ENCODE measurements at places on chromosomes 5 and 9.

DNA sequence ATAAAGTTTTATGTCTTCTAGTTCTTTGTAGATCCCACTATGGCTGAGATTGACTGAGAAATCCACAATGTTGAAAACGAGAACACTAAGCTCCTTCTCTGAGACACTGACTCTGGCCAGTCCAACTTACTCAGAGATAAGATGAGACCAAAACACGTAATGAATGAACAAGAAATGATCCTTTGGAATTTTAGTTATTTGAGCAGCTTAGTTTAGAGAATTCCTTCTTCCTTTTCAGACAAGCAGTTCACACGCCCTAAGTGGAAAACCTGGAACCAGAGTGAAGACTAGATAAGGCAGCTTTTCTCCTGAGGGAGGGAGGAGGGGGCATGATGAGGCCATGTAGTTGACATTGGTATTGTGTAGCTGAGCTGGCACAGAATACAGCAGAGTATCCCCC, 139.6 kb downstream of the GABRB2 start:
- no peak for DNase-seq

- DNase-seq, result no peak
Measured at GRCh38 chr9:16134351-16134750, 581.5 kb downstream of the CCDC171 start.

- DNase-seq, result no peak
Measured at GRCh38 chr5:138625134-138625533, 49.9 kb upstream of the HSPA9 start.

- DNase-seq, result no peak
Measured at GRCh38 chr5:59037941-59038797, 455.3 kb downstream of the RAB3C start.

GRCh38 chr5:147601652-147602051, 91.8 kb upstream of the DPYSL3 start:
- no peak for DNase-seq

- DNase-seq, result no peak
Measured at GRCh38 chr5:83750749-83751148, 30.1 kb upstream of the HAPLN1 start.

DNA sequence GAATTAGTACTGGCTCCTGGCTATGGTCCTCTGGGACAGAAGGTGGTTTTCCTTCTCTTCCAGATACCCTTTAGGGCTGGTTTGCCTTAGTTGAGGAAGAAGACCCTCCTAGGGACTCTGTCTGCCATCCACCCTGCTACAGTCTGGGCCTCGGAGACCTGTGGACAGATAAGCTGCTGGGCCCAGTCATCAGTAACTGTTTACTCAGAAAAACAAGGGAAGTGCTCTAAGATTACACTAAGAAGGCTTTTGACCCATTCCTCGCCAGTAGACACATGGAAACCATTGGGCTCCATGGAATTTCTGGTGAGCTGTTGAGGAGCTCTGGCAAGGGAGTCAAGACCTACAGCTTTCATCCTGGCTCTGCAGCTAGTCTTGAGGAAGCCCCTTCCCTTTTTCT, 31.2 kb downstream of the LARP1 start:
- no peak for DNase-seq

- DNase-seq, result no peak
Measured at GRCh38 chr5:13253111-13253510, 691.4 kb downstream of the DNAH5 start.

DNA sequence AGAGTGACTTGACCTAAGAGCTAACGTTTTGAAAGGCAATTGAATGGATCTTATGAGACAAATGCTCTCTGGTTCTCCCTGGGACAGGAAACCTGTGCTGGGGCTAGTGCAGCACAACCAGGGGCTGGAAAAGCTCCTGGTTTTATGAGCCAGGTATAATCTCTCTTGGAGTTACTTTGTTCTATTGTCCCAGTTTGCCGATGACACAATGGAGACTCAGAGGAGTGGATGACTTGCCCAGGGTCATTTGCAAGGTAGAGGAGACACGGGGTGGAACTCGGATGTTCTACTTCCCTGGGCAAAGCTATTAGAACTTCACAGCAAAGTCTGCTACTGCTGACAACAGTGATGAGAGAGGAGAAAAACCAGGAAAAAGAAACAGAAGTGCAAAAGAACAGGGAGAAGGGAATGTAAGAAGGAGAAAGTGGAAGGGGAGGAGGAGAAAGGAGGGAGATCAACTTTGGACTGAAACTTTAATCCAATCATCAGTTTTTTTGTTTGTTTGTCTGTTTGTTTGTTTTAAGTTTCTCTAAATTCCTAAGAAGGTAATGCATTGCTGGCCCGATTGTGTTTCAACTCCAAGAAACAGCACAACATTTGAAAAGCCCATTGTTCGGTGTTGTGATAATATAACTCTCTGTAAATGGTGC, 7.4 kb upstream of the GSN start:
- no peak for DNase-seq

DNA sequence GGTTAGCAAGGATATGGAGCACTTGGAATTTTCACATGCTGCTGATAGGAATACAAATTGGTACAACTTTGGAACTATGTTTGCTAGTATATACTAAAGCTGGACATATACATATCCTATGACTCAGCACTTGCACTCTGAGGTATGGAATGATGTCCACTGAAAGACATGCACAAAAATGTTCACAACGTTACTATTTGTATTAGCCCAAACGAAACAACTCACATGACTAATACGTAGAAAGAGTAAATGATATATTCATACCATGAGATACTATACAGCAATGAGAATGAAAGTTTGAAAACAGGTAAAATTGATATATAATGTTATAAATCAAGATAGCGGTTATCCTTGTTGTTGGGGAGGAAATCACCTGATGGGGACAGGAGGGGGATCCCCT, 45.5 kb upstream of the CDC42SE2 start:
- no peak for DNase-seq

- no peak for DNase-seq
Measured at GRCh38 chr9:78713614-78714405, 416.9 kb downstream of the PSAT1 start.

DNA sequence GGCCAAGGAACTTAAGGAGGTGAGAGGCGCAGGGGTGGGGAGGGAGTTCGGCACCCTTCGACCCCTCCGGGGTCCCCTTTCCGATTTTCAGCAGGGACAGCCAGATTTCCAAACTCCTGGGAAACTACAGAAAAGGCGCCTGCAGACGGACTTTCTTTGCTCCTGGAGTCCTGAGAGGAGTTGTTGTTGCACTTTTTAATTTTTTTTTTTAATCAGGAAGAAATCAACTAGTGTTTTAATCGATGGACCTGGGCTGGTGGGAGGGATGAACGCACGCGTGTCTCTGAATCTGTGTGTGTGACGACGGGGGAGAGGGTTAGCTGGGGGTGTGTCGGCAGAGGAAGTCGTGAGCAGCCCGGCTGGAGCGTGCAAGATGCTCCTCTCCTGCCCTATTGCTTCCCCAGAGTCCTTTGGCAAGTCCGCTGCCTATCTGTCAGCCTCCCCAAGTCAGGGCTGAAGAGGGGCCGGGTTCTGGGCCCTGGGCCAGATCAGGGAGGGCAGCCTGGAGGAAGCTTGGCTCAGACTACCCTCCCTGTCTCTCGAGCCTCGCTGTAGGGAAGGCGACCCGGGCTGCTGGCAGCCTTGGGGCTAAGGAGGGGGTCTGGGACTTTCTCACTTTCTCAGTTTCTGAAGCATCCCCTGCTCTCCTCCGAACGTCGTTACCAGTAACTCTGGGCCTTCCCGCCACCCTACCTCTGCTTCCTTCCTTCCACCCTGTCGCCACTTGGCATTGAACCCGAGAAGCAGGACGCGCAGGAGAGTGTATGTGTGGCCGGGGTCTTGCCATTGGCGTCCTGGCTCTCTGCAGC, 731 bp downstream of the PRR16 start:
- no peak for DNase-seq

GRCh38 chr5:375336-375920, 53.9 kb downstream of the AHRR start:
- DNase-seq, result no peak

GRCh38 chr5:17076272-17076671, 140.2 kb upstream of the MYO10 start:
- no peak for DNase-seq

- no peak for DNase-seq
Measured at GRCh38 chr5:33939556-33940262, 3.5 kb downstream of the RXFP3 start.

DNA sequence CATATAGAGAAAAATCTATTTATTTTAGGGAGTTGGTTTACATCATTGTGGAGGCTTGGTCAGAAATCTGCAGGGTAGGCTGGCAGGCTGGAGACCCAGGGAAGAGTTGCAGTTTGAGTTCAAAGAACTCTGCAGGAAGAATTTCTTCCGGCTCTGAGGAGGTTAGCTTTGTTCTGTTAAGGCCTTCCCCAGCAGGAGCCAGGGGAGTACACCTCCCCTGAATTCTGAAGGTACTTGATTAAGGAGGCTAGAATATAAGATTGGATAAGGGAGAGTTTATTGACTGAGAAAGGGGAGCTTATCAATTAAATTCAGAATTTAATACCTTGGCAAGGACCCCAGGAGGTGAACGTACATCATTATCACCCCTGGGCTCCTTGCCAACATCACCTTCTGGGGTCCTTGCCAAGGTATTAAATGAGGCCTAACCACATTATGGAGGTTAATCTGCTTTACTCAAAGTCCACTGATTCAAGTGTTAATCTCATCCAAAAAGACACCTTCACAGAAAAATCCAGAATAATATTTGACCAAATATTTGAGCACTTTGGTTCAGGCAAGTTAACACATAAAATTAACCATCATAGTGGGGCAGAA, 351.7 kb downstream of the CWC27 start:
- DNase-seq, result no peak

- no peak for DNase-seq
Measured at GRCh38 chr5:116573702-116574366, 789 bp downstream of the SEMA6A start.

DNA sequence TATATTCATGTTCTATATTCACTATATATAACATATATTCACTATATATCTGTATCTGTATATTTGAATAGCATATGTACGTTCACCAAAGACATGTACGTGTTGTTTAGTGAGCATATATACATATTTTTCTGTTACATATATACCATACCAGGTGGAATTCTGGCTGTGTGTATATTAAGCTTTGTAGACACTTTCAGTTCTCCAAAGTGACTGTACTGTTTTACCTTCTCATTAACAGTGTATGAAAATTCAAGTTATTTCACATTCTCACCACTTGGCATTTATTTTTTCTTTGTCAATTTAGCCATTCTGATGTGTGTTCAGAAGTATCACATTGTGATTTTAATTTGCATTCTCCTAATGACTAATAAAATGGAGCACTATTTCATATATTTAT, 52.2 kb downstream of the DROSHA start:
- DNase-seq, result no peak

DNA sequence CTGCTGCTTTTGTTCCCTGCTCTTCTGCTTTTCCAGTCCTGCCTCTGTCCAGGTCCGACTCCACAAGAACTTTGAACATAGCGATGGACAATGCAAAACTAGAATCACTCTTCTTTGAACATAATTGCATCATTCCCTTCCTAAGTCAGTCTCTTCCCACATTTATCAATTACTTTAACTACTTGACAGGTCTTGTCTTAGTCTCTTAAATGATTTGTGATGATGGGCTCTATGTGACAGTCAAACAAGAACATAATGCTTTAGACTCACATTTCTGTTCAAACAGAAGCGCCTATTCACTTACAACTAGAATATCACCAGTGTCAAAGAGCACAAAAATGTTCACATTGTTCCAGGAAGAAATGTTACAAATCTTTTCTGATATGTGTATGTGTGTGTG, 278.1 kb downstream of the SH3GL2 start:
- no peak for DNase-seq

DNA sequence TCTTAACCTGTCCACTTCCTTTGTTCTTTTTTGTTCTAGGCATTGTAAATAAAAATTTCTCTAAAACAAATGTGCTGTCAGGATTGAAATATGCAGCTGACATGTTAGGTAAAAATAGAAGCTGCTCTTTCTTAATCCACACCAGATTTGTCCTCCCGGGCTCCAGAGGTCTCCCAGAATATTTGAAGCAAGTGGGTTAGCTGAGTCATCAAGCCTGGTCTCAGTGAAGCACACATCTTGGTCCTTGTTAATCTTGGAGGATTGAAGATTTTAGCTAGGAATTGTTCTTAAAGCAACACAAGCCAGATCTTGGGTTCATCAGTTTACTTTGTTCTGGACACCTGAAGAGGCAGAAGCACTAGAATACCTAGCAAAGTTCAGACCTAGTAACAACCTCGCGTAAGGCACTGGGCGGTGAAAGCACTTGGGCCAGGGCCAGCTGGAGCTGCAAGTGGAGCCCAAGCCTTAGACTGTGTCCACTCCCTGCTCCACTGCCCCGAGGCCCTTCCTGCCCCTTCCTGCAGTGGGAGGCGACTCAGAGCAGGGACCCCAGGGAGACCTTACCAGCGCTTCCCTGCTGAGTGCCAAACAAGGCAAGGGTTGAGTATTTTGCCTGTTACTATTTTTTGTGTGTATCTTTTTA, 36.5 kb downstream of the HABP4 start:
- DNase-seq, result no peak

GRCh38 chr5:104456122-104456521, 893.5 kb upstream of the NUDT12 start:
- DNase-seq, result no peak

DNA sequence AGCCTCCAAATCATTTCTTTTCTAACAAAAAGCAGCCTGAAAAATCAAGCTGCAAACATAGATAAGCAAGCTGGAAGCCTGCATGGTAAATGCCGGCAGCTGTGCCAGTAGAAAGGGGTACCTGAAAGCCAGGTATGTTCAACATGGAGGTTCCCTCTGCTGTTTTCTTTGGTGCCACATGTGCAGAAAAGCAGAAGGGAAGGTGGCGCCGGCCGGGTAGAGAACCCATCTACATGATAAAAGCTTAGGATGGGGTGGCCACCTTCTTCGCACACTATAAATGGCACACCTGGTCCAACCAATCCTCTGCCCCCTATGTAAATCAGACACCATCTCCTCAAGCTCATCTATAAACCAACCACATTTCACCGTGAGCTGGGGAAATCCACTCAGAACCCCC, 268.9 kb upstream of the IRX2 start:
- DNase-seq, result no peak

GRCh38 chr9:121842612-121842978, 191.2 kb downstream of the DAB2IP start:
- no peak for DNase-seq

GRCh38 chr9:107177857-107178256, 105.2 kb upstream of the RAD23B start:
- DNase-seq, result no peak

DNA sequence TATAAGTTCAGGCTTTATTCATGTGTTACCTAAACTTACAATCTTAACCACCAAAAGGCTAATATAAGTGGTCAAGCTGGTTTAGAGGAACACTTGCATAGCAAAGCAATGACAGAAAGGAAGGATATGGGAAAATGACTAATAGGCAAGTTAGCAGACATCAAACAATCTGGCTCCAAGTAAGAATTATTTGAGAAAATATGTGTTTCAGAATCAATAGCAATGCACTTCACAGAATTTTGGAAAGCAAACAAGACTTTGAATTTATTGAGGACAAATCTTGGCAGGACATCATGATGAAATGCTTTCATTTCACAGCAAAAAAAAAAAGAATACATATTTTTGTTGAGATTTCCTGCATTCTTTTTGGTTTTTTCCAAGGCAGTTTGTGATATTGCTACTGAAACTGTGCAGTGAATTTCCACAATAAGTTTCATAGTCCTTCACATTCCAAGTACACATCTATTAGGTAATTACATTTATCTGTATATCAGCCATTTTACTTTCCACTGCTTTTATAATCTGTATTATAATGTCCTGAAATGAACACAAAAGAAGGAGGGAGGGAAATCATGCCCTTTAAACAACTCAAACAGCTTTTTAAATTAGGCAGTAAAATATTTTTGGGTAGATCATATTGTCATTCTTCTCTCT, 417.9 kb downstream of the NR2F1-AS1 start:
- no peak for DNase-seq

- DNase-seq, result no peak
Measured at GRCh38 chr9:16364347-16364746, 506.1 kb downstream of the BNC2 start.

All from T-helper 17 cell (primary cell).